ENCODE measurements at places on chromosomes 5 and 9.

- DNase-seq, result no peak
These were observed 107.5 kb upstream of the TLR4 start for GRCh38 chr9:117596678-117597077.

DNA sequence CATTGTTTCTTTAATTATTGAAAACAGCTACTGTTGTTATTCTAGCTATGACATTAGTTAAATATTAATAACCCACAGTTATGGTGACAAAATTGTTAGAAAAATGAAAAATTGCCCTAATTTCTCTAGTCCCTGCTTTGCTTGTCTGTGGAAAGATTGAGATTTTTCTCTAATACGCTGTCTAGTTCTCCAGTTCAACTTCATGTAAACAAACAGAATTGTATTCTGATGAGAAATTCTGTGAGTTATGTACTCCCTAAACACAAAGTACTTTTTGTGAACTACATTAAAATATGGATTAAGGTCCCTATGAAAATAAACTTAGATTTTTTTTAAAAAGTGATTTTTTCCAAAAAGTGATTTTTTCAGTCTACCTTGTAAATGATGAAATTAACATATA, 8.7 kb downstream of the SLF1 start:
- no peak for DNase-seq

- DNase-seq, result no peak
These were observed 79.7 kb downstream of the SLF1 start for GRCh38 chr5:94698197-94698596.

DNA sequence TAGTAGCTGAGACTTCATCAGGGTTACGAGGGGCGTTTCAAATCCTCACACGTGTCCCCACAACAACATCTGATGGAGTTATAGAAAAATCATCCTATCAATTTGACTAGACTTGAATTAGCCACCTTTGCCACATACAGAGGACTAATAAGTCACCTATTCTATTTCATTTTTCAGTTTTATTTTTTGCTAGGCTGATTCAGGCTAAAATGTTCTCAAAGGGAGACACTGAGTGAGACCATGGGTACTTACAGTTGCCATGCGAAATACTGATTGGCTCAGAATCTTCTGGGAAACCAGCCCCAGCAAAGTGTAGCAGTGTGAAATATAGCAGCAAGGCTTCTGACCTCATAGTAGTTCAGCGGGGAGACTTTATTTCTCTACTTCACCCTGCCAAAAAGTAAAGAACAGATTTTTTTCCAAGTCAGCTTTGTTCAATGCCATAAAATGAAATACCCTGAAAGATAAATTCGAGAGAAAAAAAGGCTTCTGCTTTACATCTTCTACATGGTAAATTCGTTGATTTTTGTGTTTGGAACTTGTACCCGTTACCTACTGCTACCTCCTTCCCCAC, 69.9 kb downstream of the SEMA6A start:
- DNase-seq, result no peak

GRCh38 chr9:8417341-8417740, 617.8 kb upstream of the DMAC1 start:
- no peak for DNase-seq

DNA sequence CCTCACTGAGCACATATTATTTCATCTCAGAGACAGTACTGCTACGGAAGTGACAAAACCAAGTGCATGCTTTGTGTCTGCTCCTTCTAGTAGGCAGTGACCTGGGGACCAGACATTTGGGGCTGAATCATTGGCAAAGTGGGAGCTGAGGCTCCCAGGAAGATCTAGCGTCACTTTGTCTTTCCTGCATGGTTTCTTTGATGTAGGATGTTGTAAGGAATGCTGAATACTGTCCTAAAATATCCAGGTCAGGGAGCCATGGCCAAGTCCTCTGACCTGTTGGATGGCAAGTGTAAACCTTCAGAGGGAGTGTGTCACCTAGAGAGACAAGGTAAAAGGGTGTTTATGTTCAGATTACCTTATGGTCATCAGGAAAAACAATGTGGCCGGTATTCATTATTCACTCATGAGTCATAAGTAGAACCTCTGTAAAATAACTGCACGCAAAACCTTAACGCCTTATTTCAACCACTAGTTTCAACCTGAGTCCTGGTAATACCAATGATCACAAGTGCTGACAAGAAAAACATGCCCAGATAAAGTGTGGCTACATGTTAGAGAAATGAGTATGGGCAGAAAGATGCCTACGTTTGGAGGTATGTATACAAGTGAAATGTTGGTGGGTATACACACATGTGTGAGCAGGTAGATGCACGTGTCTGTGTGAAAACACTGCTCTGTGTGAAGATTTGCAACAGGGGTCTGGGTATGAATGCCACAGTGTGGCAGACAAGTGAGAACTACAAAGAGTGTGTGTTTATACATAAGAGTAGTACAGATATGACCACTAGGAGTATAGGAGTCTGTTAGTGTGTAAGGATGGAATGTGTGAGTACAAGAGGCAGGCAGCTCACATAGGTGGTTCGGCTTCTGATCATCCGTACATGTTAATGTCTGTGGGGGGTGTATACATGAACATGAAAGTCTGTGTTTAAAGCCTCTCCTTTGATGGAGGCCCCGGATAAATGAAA, 263.9 kb downstream of the SPOCK1 start:
- DNase-seq, result no peak

DNA sequence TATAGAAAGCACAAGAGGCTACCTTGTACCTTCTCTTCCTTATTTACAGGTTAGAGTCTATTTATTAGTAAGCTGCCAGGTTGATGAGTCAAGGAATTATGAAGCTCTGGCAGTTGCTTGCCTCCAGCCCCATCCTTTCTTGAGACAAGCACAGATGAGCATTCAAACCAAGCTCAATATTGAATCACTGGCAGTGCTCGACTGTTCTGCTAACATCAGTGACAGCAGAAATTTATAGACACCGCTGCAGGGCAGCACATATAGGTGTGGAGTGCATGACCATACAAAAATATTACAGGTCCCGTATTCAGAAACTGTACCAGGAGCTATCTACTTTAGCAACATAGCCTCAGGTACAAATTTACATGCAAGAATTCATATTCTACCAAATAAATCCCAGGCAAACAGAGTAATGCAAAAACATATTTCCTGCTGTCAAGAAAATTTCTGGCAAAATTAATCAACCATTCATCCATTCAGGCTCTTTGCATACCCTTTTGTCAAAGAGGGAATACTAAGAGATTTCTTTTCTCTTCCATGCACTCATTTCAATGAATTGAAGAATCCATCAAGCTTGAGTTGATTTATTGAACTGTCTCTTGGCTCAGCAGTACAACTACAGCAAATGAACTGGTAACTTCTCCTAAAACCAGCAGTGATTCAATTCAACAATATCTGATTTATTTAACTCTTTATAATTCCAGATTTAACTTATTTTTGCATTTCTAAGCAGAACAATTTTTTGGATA, 26.9 kb upstream of the PCA3 start:
- DNase-seq, result no peak

GRCh38 chr5:108046955-108047670, 334.8 kb downstream of the FBXL17 start:
- no peak for DNase-seq

- DNase-seq, result no peak
These were observed 134.4 kb downstream of the AOPEP start for GRCh38 chr9:94860678-94861588.

- no peak for DNase-seq
These were observed 104.3 kb upstream of the MAP3K1 start for GRCh38 chr5:56710826-56711590.

GRCh38 chr9:136926154-136926704, 18.3 kb downstream of the FBXW5 start:
- DNase-seq, result no peak

- DNase-seq, result no peak
These were observed 181.6 kb upstream of the NUDT12 start for GRCh38 chr5:103744159-103744558.

DNA sequence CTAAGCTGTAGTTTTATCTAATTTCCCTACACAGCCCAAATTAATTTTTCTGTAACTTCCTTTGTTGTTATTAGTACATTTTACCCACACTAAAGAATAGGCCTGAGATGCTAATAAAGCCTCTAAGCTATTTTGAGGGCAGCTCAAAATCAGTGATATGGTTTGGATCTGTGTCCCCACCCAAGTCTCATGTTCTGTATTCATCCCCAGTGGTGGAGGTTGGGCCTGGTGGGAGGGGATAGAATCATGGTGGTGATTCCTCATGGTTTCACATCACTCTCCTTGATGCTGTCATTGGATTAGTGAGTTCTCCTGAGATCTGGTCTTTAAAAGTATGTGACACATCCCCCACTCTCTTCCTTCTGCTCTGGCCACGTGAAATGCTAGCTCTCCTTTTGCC, 27.3 kb downstream of the LURAP1L start:
- DNase-seq, result no peak

- DNase-seq, result no peak
These were observed 78.1 kb upstream of the NREP start for GRCh38 chr5:111834926-111835599.

DNA sequence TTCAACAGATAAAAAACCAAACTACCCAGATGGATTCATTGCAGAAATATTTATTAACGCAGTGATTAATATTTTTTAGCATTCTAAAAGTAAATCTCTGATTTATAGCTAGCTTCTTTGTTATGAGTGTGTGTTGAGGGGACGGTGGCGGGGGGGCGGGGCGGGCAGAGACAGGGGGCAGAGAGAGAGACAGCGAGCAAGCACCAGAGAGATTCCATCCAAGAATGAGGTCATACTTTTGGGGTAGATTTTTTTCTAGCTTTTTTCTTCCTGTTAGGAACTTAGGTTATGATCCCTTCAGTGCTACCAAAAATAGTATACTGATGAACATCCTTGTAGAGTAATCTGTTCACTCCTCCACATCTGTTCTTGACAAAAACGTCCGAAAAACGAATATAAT, 500 bp upstream of the ZNF883 start:
- no peak for DNase-seq

DNA sequence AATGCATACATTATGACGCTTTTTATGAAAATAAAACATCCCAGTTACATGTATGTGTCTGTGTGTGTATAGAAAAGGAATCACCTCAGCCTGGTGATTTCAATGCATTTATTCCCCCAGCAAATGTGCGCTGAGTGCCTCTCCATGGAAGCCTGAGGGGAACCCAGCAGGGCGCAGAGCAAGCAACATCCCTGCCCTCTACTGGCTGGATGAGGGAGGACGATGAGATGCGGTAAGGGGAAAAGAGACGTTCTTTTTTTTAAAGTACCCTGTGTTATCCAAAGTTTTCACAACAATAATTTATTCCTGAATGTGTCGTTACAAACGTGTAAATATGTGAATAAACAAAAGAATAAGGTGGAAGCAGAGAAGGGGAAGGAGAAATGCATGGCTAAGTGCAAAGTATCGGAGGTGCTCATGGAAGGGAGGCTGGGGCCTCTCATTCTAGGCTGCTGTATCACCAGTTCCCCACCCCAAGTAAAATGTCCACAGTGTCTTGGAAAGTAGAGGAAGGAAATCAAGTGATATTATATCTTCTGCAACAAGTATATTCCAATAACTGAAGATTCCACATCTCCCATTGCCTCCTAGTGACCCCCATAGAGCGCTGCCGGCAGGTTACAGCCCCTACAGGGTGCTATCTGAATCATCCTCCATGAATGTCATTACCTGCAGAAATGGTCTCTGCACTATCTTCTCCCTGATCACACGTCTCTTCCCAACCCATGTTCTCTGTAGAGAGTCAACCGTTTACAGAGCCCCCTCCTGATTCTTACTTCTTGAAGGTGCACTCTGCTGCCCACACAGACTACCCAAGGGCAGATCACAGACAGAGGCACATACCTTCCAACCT, 13.0 kb upstream of the ABLIM3 start:
- no peak for DNase-seq

GRCh38 chr5:93154535-93154934, 426.5 kb downstream of the NR2F1-AS1 start:
- DNase-seq, result no peak

GRCh38 chr5:39328731-39329130, 35.6 kb downstream of the C9 start:
- no peak for DNase-seq

GRCh38 chr5:145484158-145484557, 351.0 kb downstream of the PRELID2 start:
- DNase-seq, result no peak

DNA sequence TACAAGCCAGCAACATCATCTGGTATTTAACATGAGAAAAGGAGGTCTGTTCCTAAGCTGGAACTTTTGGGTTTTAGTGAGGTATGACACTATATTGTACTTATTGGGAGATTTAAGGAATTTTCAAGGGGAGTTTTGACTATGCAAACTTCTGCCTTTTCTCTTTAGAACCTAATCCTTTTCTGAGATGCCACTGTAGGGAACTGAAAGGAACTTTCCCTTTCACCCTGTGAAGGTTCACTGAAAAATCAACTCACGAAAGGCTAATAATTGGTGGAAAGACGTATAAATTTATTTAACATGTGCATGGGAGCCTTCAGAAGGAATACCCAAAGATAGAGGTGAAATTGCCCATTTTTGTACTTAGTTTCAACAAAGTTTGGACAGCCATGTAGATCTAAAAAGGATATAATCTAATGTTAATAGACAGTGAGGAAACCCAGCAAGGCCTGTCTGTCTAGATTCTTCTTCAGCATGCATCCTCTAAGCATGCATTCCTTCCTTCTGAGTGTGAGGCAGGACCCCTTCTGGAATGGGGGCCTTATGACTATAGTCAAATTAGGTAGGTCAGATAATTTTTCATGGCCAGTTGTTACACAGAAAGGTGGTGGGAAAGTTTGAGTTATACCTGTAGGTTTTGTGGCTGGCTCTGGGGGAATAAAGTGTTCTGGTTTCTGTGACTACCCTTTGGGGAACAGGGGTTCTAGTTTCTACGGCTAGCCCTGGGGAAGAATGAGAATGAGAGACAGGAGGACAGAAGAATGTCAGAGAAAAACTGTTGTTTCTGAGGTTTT, 200.3 kb downstream of the C9orf152 start:
- no peak for DNase-seq

GRCh38 chr5:128674837-128675446, 136.9 kb upstream of the FBN2 start:
- DNase-seq, result no peak

DNA sequence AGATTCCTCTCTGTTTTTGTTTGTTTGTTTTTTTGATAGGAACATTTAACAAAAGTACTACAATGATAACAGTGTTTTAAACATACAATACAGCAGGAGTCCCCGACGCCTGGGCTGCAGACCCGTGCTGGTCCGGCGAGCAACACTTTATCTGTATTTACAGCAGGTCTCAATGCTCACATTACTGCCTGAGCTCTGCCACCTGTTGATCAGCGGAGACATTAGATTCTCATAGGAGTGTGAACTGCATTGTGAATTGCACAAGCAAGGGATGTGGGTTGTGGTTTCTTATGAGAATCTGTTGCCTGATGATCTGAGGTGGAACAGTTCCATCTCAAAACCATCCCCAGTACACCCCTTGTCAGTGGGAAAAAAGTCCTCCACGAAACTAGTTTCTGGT, 1068.5 kb upstream of the CDH10 start:
- DNase-seq, result peak; percentile 5

DNA sequence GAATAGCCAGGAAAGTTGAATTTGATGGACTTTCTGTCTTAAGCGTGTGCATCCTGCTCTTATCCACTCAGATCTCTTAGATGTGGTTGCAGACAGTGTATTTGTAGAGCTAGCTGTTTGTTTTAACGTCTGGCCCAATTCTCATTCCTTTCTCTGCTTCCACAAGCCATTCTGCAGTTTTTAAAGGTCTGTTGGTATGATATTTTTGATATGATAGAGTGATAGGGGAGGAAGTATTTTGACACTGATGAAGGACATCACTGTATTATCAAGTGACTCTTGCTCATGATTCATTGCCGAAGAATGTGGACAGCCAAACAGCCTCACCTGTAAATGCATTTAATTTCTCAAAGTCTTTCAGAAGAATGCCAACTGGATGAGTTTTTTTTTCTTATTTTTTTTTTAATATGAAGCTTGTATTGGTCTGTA, 4.5 kb downstream of the TJP2 start:
- no peak for DNase-seq

GRCh38 chr5:86029308-86029707, 588.4 kb upstream of the COX7C start:
- DNase-seq, result no peak
